ENCODE measurements at places on chromosomes 11 and 22.

GRCh38 chr11:114354076-114354475 is 46.2 kb downstream of the C11orf71 start:
- DNase-seq = no peak

DNA sequence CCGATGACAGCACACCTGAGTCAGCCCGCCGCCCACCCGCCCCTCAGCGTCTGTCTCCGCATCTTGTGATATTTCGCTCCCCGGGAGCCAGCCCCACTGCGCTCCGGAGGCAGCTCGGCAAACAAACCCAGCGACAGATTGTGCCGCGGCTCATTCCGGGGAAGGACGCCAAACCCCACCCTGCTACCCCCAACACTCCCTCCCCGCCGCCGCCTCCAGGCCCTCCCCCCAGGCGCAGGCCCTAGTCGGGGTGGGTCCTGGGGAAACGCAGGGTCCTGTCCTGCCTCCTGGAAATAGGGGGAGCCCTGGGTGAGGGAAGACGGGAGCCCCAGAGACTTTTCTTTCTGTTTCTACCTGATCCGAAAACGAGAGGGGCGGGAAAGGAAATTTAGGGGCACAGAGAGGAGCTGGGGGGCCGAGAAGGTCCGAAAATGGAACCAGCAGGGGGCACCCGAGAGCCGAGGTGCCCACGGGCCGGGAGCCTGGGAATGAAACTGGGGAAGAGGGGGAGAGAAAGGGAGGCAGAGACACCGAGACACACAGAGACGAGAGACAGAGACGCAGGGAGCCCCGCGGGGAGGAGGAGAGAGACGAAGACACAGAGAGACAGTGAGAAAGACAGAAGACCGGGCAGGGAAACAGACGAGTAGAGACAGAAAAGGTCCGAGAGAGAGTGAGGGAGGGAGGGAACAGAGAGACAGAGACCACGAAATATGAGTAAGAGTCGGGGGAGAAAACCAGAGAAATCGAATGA is 1.7 kb upstream of the RTN4RL2 start:
- peak; percentile 47 for DNase-seq

- no peak for DNase-seq
Observed at GRCh38 chr11:70467201-70468085, 69.1 kb downstream of the CTTN start.

- DNase-seq = peak; percentile 75
Observed at GRCh38 chr22:30265823-30266444, 717 bp downstream of the OSM start.

DNA sequence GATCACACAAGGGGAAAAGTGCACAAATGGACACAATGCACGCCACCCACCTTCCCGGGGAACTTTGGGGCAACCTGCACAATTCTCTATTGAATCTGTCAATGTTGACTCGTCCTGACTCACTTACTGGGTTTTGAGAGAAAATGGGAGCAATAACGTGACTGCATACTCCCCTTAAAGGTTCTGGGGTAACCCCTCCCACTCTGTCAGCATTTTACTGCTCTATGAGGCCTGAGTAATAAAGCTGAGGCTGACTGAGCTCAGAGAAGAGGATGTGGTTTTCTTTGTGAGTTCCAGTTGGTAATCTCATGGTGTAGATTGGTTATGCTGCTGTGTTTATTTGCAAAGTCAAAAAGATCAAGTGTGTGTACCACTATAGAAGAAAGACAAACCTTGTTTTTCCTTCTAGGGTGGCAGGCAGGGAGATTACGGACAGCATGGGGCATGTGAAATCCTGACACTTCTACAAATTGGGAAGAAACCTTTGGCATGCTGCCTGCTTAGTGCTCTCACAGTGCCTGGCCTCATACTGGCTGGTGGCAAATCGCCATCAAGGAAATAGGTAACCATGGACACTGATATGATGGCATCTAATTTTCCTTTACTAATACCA is 16.1 kb upstream of the APOA1 start:
- DNase-seq = peak; percentile 27

- DNase-seq = no peak
Observed at GRCh38 chr11:23732026-23732425, 764.8 kb upstream of the LUZP2 start.

DNA sequence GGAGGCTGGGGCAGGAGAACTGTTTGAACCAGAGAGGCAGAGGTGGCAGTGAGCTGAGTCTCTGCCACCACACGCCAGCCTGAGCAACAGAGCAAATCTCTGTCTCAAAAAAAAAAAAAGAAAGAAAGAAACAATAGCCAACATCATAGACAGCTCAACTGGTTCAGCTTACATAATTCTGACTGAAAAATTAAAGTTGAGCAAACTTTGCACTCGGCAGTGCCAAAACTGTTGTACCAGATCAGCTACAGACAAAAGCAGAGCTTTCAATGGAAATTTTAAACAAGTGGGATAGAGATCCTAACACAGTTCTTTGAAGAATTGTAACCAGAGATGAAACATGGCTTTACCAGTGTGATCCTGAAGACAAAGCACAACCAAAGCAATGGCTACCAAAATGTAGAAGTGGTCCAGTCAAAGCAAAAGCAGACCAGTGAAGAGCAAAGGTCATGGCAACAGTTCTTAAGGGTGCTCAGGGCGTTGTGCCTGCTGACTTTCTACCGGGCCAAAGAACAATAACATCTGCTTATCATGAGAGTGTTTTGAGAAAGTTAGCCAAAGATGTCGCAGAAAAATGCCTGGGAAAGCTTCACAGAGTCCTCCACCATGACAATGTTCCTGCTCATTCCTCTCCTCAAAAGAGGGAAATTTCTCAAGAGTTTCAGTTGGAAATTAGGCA is 59.3 kb downstream of the TTC28 start:
- no peak for DNase-seq

DNA sequence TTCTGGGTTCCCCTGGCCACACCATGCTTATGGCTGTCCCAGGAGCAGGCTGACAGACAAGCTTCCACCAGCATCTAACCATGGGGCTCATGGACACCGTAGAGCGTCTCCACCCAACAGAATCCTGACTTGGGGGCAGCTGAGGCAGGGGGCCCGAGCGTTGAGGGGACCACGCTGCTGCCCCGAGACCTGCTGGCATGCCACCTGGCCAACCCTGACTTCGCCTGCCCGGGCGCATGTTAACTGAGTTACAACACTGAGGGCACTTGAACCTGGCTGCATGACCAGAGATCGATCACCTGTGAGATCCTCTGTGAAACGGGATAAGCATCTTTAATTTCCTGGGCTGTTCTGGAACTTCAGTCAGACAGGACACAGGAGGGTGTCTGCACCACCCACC is 13.7 kb downstream of the PPM1F start:
- no peak for DNase-seq

DNA sequence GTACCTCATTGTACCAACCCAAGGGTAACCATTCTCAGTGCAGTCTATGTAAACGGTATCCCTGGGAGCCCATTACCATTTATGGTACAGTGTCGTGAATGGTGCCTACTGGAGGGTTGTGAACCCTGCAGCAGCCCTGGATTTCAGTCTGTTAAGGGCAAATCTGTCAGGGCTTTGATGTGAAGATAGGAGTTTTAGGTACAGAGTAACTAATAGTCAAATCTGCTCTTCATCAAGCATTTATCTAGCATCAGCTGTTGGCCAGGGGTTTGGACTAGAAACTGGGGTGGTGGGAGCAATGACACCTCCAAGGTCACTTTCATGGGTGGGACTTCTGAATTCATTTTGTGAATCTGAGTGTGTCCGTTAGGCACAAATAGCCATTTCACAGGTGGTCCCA is 50.6 kb upstream of the RFPL3 start:
- no peak for DNase-seq

DNA sequence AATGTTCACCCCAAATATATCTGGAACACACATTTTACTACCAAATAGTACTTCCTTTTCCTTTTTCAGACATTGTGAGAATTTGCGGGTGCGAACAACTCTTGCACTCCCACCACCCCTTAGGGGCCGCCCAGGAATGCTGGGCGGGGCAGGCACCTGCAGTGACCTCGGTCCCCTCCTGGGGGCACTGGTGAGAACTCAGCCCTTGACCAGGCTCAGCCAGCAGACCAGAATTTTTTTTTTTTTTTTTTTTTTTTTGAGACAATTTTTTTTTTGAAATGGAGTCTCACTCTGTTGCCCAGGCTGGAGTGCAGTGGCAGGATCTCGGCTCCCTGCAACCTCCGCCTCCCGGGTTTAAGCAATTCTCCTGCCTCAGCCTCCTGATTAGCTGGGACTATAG is 75.8 kb downstream of the ARHGAP8 start:
- no peak for DNase-seq

DNA sequence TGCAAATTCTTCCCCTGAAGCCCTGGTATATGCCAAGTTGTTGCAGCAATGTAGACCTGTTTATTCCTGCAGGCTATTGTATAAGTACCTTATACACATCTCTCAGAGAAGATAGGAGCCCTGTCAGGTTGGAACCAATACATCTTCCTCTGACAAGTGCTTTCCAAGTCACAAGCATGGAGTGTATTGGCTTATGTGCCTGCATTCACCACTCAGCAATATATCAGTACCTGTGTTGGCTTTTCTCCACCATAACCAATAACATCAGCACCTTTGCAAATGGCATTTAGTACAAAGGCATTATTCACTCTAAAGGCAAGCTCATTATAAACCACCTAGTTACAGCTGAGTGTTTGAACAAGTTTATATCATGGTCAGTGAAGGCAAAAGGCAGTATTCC is 611.7 kb upstream of the CNTN5 start:
- DNase-seq = no peak

DNA sequence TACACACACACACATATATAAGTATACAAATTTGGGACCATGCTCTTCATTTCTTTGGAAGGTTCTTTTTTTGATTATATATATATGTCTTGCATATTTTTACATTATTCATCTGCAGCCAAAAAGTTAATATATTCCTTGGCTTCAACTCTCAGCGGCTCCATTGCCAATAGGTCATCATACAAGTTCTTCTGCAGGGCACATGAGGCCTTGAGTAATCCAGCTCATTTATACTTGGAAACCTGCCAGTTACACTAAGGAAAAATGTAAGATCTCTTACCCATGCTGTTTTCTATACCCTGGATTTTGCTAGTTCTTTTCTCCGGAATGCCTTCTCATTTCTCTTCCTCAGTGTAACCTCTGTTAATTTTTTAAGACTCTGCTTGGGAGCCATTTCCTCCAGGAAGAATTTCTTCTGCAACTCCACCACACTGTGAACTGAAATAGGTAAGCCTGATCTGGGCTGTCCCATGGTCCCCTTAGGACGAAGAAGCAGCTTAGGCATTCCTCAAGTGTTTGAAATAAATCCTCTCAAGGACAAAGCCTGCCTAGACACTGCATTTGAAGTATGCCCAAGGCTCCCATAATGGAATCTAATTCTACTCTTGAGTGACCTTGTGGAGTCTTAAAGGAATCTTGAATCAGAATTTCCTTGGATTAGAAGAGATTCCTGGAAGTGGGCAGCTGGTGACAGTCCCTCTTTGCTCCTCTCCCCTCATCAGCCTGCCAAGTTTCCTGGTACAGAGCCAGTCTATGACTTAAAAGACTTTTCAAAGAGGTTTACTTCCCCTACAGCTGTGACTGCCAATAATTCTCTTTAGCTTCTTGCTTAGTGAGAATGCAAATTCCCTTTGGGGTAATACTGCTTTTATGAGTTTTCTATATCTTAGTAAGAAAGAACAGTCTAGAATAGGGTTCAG is 182.8 kb downstream of the C11orf87 start:
- no peak for DNase-seq

- DNase-seq = no peak
Observed at GRCh38 chr22:28915969-28916368, 32.6 kb downstream of the ZNRF3 start.

DNA sequence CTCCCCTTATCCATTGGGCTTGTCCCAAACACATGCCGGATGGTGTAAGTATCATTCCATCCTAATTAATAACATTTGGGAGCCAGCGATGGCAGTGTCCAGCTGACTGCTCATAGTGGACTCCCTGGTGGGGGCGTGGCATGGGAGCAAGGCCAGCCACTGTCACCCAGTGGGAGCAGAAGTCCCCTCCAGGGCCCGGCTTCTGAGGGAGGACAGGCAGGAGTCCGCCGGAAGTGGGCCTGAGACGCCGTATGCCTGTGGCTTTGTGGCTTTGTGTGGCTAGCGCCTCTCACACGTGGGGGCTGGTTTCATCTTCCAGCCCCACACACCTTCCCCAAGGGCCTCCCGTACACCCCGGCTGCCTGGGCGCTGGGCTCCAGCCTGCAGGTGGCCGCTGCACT is 124.5 kb downstream of the KCNQ1 start:
- DNase-seq = no peak

- no peak for DNase-seq
Observed at GRCh38 chr11:19957294-19957943, 202.9 kb downstream of the DBX1 start.

Measured in CD8-positive, alpha-beta memory T cell (primary cell).